ENCODE measurements at places on chromosomes 5 and 9.
A peak's percentile ranks its signal among the peaks of the same experiment; 100 is the strongest.

DNA sequence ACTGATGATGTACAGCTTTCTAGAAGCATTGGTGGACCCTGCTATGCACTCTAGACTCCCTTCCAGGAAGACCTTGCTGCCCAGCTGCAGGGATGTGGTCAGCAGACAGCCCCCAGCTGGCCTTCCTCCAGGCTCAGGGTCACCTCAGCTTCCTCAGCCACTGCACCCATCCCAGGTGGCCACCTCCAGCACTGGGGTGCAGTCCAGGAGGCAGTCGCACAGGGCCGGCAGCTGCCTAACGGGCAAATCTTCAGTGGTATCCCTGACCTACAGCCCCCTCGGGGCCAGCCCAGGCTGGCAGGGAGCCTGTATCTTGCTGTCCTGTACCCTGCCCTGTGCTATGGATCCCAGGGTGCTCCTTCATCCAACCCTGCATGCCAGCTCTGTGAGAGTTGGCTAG, 81.8 kb downstream of the GADD45G start:
- no peak for DNase-seq

DNA sequence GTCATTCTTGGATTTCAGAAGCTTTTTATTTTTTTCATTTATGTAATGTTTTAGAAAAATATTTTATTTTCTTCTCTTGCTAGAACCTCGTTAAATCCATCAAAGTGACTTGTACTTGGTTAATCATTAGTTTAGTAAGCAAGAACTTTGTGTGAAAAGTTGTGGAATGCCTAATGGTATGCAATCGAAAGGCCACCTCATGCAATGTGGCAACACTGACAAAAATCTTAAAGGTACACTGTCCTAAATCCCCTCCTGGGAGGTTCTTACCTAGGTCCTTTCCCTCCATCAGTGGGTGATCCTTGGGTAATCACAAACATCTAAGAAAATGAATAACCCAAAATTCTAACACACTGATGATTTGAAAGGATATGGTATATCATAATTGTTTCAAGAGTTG, 304.2 kb downstream of the DNAH5 start:
- no peak for DNase-seq

- no peak for DNase-seq
These were observed 6.4 kb upstream of the NKD2 start for GRCh38 chr5:1002271-1002546.

GRCh38 chr9:116189683-116190082, 36.1 kb downstream of the PAPPA start:
- DNase-seq = no peak

DNA sequence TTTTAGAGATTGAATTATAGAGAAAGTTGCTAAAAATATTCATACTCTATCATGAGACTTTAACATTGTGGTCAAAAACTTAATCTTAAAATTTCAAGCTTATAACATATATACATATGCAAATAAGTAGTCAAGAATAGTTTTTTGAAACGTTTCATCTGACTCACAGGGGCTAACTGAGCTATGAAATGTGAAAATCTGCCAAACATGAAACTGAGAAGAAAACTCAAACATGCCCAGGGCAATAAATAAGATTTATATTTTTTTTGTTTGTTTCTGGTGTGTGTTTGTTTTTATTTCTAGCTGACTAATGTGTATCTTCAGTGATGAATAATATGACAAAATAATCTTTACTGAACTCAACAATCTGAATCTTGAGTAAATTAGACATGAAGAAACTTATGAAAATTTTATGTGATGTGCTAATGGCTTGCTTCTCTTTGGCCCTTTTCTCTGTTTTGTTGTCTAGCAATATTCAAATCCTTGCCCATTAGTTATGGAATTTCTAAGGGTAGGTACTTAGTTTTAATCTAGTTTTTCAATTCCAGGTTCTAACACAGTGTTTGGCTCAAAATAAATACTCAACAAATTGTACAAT, 99.9 kb downstream of the FAM174A start:
- DNase-seq = no peak

DNA sequence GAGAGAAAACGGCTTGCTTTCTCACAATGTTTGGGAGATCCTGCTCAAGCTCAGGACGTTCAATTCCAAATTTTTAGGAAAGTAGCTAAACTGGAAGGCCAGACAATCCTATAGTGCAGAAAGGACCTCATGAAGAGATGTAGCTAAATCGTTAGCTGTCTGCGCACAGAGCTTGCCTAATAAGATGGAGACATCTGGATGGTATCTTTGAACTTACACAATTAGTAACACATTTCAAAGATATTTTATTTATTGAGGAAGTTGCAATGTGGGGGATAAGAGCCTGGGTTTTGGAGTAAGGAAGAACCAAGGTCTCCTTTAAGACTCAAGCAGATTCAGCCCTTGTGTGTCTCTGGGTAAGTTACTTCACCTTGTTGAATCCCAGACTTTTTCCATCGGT, 28.6 kb upstream of the RAB14 start:
- no peak for DNase-seq

- no peak for DNase-seq
These were observed 590.3 kb upstream of the C9orf72 start for GRCh38 chr9:28163619-28164018.

- DNase-seq = no peak
These were observed 15.7 kb downstream of the NREP start for GRCh38 chr5:111741278-111741677.

- DNase-seq = no peak
These were observed 160.4 kb upstream of the MPDZ start for GRCh38 chr9:13439685-13440476.

GRCh38 chr9:96202971-96203780, 98.8 kb downstream of the HSD17B3 start:
- DNase-seq = no peak

DNA sequence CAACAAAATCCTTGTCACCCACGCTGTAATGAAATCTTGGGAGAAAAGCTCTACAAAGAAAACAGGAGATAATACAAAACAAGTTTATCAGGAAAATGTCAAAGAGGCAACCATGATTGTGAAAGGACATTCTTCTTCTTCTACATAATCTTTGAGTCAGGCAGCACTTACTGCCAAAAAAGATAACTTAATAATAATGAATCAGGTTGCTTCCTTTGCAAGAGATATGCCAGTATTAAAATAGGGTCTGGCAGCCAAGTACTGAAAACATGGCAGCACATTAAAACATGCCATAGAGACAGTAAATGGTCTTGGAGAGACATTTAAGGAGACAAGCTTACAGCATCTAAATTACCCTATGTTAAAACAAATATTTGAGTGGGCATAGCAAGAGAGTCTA, 1573.4 kb downstream of the EFNA5 start:
- no peak for DNase-seq

GRCh38 chr9:38018958-38019602, 49.9 kb downstream of the SHB start:
- peak; percentile 24 for DNase-seq

GRCh38 chr9:86061972-86062739, 37.2 kb downstream of the GOLM1 start:
- no peak for DNase-seq

DNA sequence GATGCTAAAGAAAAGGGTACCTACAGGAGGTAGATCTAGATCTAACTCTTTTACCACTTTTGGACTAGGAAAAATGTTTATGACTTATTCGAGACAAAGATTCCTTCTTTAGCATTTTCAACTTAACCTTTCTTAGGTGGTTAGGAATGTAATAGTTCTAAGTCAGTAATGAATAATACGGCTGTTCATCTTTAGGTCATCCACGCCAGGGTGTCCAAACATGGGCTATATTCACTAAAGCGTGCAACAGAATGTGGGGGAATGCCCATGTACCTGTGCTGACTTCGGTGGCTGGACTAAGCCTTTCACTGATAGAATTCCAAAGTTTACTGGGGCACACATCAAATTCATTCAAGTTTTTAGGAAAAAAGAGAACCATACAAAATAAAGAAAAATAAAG, 164.7 kb downstream of the TSSK1B start:
- no peak for DNase-seq

- no peak for DNase-seq
These were observed 17.6 kb downstream of the NREP start for GRCh38 chr5:111739416-111739815.

DNA sequence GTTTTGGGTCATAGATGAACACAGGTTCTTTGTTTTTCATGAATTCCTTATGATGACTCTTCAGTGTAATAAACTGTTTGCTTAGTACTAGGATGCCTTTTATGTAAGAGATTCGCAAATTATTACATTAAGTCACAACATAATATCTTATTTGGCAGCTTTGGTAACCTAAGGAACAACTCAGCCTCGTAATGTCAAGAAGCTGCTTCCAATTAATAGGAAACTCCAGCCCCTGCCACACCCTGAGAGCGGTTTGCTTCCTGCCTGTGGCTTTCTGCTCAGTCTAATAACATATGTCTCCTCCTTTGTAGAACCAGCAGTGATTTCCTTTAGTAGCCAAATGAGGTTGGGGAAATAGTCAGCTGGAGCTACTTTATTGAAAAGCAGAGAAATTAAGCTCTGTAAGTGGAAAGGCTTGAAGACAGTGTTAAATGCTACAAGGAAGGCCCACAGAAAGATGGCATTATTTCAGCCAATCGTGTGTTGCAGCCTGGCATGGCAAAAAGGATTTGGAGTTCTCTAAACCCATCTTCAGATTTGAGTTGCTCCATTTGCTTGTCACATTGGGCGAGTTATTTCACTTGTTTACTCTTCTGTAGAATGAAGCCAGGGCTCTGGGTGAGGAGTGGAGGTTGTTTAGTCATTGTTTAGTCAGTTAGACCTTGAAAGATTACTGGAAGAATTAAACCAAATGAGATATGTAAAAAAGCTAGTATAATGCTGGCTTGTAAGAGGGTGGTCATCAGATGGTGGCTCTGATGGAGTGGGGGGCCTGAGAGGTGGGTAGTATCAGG, 54.1 kb downstream of the MTAP start:
- no peak for DNase-seq

- peak; percentile 97 for DNase-seq
These were observed at the start of gene TRIM23 for GRCh38 chr5:65624025-65624570. Gene TRIM23 (minus strand): TSS chr5:65624333. CDS start chr5:65624274, 59 bp downstream.

GRCh38 chr5:150117945-150118560, 31.7 kb upstream of the CSF1R start:
- no peak for DNase-seq

DNA sequence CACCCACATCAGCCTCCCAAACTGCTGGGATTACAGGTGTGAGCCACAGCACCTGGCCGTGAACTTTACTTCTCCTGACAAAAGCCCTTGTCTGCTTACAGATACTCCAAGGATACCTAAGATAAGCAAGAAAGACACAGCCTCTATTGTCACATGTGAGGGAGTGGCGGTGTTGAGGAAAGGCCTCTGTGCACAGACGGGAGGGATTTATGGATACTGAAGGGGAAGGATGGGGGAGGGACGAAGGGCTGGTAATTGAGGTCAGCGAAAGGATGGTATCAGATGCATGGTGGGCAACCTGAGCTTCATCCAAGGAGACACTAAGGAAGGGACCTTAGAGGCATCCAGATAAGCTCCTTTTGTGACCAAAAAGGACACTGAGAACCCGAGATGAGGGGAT, 66.7 kb upstream of the CKMT2 start:
- DNase-seq = no peak

GRCh38 chr9:15640121-15640520, 87.3 kb downstream of the CCDC171 start:
- DNase-seq = no peak

DNA sequence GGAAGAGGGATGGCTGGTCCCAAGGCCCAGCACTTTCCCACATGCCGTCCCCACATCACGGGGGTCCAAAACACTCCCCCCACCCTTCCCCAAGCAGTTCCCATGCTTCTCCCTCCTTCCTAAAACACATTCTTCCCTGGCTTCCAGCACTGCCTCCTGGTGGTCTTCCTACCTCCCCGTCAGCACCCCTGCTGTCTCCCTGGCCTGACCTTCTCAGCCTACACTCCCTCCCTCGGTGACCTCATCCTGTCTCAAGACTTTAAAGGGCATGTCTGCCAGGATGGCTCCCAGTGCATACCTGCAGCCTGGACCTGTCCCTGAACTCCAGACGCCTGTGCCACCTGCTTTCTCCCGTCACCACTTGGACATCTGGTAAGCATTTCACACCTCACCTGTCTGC, 4.3 kb upstream of the NCS1 start:
- no peak for DNase-seq

DNA sequence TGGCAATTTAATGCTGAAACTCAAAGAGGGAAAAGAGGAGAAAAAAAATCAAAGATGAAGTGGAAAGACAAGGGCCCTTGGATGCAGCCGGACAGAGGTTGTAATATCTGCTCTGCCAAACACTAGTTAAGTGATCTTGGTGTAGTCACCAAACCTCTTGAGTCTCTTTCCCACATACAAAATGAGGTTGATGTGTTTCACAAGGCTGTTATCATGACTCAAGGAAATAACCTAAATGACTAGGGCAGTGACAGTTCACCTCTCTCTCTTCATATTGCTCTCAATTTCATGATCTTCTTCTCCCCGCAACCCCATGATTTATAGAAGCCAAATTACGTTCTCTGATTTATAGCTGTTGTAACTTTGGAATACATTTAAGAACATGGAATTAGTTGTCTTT, 44.9 kb downstream of the PIK3R1 start:
- DNase-seq = no peak

DNA sequence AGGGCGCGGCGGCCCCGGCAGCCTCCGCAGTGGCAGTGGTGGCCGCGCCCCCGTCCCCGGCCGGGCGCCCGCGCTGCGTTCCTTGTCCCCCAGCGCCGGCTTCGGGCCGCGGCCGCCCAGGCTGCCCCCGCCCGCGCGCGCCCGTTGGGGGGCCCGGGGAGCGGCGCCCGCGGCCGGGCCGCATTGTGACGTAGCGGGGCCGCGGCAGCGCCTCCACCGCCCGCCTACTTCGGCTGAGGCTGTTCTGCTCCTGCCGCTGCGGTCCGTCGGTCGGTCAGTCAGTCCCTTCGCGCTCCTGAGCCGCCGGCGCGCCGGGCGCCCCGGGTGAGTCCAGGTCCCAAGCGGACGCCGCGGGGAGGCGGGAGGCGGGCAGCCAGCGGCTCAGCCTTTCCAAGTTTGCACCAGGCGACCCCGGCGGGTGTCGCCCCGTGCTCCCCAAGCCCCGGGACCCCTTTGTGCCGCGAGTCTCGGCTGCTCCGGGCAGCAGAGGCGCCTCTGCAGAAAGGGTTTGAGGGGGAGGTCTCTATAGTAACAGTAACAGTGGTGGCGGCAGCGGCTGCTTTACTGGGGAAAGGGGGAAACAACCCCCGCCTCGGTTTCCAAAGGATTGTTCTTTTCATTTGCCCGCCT, at the start of gene SNCAIP:
Gene SNCAIP, plus strand, starts transcription at position 277 of the 630 bp plus-strand sequence. CDS start 78,898 bp downstream, outside the sequence.
- peak; percentile 31 for DNase-seq

DNA sequence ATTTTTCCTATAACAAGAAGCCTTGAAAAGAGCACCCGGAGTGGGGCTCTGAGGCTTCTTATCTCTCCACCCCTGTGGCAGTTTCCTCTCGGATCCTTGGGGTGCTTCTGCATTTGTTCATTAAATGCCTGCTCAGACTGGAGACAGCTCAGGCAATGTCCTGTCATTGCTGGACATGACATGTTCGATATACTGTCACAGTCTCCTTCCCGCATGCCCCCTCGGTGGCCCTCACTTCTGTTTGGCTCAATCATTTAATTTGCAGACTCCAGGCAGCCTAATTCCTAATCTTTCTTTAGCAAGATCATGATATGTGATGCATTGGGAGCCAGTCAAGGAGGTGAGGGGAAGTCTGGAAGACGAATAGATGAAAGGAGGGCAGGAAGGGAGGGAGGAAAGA, 37.5 kb upstream of the CPEB4 start:
- DNase-seq = no peak

Measured in hippocampal formation (tissue), 2 donors.